ENCODE measurements at places on chromosomes 13 and 19. TPM values are rescaled to one million over a fixed set of nuclear protein-coding genes. Genes with fewer than 3 reads are reported as not detected.

DNA sequence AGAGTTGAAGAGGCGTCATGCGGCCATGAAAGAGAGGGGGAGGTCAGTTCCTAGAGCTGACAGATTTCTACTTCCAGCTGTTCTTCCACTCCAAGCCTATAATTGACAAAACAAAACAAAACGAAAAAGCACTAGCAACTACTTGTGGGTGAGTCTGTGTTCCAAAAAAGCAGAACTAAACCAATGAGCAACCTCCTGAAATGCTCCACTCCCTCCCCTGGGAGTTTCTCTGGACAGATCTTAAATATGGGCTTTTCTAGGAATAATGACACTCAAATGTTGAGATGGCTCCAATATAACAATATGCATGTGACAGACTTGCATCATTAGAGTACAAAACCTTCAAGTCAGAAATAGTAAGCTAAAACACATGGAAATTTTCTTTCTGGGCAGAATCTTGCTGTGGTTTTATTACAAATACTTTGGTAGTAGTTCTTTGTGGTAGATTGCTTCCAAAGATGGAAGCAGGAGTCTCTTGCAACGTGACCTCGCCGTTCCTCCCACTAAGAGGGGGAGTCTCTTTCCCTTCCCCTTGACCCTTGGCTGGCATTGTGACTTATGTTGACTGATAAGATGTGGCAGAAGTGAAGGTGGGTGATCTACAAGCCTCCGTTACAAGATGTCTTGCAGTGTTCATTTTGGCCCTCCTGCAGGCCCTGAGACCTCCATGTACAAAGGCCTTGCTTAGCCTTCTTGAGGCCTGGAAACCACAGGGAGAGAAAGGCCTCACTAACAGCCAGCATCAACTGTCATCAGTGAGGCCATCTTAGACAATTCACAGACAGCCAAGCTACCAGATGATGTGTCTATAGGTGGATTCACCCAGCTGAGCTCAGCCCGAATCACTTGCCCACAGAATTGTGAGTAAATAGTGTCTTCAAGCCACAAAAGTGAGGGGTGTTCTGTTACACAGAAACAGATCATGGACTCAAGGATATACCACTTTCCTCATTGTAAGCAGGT lies 173.1 kb upstream of the RFC3 start:
- no peak for DNase-seq

DNA sequence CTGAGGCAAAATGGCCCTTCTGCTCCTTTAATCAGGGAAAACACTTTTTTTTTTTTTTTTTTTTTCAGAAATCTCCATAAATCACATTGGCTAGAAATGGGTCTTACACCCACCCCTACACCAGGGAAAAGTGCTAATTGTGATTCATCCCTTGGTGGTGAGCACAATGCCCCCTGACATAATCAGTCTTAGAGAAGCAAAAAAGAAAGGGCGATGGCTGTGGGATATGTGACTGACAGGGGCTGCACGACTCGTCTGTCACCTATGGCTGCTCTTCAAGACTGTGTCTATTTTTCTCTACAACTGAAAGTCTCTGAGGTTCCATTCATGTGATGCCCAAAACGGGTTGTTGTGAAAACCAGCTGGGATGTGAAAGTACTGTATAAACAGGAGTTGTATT lies 3.6 kb upstream of the GPC6 start:
- no peak for DNase-seq

GRCh38 chr13:41224113-41225110 lies 30.0 kb upstream of the KBTBD7 start:
- no peak for DNase-seq

- no peak for DNase-seq
Observed at GRCh38 chr13:42990291-42991232, 1.5 kb downstream of the EPSTI1 start.

DNA sequence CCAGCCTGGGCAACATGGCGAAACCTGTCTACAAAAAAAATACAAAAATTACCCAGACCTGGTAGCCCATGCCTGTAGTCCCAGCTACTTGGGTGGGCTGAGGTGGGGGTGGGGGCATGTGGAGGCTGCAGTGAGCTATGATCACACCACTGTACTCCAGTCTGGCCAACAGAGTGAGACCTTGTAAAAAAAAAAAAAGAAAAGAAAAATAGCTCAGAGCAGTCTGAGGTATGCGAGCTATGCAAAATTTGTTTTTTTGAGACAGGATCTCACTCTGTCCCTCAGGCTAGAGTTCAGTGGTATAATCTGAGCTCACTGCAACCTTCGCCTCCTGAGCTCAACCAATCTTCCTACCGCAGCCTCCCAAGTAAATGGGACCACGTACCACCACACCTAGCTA lies 7.1 kb upstream of the TOMM40 start:
- no peak for DNase-seq

DNA sequence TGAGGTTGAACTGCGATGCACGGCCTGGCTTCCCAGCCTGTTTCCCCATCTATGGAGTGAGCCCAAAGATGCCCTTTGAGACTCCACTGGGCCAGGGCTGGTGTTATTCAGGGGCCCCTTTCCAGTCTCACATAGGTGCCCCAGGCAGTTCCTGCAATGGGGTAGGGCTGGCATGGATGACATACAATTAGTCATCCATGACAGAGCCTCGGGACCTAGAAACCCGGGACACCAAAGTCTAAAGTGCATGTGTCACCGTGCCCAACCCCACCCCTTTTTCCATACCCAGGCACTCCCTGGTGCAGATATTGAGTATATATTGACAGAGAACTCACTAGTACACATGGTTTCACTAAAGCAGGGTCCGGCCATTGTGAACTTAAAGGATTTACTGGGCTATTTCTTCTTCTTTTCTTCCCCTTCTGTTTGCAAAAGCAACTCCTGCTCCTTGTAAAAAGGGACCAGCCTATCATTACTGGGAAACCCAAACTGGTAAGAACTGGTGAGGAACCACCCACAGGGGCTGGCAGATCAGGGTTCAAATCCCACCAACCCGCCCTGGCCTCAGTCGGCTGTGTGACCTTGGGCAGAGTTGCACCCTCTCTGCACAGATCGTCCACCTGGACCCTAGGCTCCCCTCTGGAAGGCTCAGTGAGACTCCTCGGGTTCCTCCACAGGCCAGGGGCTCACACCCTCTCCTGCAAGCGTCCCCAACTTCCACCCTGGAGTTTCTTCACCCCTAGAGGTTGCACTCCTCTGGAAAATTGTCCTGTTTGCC lies 2.7 kb downstream of the B3GNT3 start:
- no peak for DNase-seq

GRCh38 chr19:46487802-46488445 lies 7.7 kb downstream of the PNMA8B start:
- DNase-seq = peak; percentile 96

DNA sequence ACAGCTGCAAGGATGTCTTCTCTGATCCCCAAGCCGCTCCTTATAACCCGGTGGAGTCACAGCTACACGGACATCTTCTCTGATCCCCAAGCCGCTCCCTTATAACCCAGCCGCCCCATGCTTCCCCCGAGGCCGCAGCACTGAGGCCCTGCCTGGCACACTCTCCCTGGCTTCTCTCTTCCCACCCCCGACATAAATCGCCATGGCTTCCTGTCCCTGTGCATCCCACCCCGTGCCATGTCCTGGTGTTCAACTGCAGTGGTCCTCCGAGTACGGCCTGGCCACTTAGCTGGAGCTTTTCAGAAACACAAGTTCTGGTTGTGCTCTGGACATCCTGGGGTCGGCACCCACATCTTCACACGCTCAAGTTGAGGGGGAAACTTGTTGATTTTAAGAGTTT lies 60.4 kb downstream of the RASA3 start:
- DNase-seq = no peak

- peak; percentile 99 for DNase-seq
Observed at GRCh38 chr19:18373892-18374629, 11.9 kb upstream of the GDF15 start.

SIGLECL1 gene
- total RNA-seq = not detected

ZNF90 gene
- 0.66 TPM for total RNA-seq

CGB5 gene
- total RNA-seq = not detected

TMPRSS9 gene
- 0.17 TPM for total RNA-seq

ZNF667 gene
- total RNA-seq = 2.7 TPM

GGN gene
- total RNA-seq = 2.2 TPM

MAST1 gene
- total RNA-seq = 0.69 TPM

OR7C1 gene
- total RNA-seq = not detected

GAS6 gene
- 241 TPM for total RNA-seq

KLK11 gene
- not detected for total RNA-seq
